ENCODE measurements at places on chromosomes 6 and 20.

- DNase-seq: no peak
Observed at GRCh38 chr20:44803383-44803941, 6.9 kb downstream of the RIMS4 start.

GRCh38 chr6:7579851-7580250 lies 10.1 kb upstream of the SNRNP48 start:
- no peak for DNase-seq

GRCh38 chr20:45890077-45890984 lies 677 bp downstream of the NEURL2 start:
- DNase-seq: peak; percentile 89

- no peak for DNase-seq
Observed at GRCh38 chr6:33863723-33864440, 60.1 kb upstream of the MLN start.

- no peak for DNase-seq
Observed at GRCh38 chr6:106470316-106470715, 109.8 kb downstream of the CRYBG1 start.

GRCh38 chr6:24253360-24253759 lies 104.5 kb downstream of the DCDC2 start:
- DNase-seq: no peak

GRCh38 chr20:60334911-60335310 lies 376.7 kb downstream of the CDH26 start:
- DNase-seq: no peak

DNA sequence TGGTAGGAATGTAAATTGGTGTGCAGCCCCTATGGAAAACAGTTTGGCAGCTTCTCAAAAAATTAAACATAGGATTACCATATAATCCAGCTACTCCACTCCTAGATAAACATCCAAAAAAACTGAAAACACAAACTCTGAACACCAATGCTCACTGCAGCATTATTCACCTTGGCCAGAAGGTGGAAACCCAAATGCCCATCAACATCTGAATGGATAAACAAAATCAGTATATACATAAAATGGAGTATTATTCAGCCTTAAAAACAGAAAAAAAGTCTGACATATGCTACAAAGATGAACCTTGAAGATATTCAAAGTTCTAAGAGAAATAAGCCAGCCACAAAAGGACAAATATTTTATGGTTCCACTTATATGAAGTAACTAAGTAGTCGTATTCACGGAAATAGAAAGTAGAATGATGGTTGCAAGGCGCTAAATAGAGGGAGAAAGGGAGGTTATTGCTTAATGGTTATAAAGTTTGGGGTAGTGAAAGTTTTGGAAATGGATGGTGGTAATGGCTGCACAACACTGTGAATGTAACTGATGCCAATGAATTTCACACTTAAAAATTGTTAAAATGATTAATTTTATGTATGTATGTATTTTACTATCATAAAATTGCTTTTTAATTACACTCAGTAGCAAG lies 4.0 kb downstream of the PHF10 start:
- DNase-seq: no peak

GRCh38 chr20:6502219-6502618 lies 265.3 kb upstream of the BMP2 start:
- DNase-seq: no peak

GRCh38 chr20:57791178-57791962 lies 81.6 kb upstream of the PMEPA1 start:
- DNase-seq: no peak

- DNase-seq: no peak
Observed at GRCh38 chr6:168949981-168950857, 303.4 kb downstream of the THBS2 start.

DNA sequence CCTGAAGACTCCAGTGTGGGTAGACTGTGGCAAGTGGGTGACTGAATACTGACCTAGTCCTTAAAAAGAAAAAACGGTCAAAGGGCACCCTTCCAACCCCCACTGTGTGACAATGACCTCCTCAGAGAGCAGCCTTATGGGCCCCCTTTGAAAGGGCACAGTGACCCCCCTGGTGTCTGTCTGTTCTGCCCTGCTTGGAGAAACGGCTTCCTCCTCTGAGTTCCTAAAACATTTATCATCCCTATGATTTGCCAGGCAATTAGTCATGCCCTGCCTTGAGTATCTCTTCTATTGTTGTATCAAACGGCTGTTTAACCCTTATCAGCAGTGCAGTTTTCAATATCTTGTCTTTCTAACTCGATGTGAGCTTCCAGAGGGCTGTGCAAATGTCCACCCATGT lies 21.0 kb upstream of the STX16 start:
- DNase-seq: no peak

- no peak for DNase-seq
Observed at GRCh38 chr6:164097551-164098398, 683.3 kb downstream of the QKI start.

- DNase-seq: no peak
Observed at GRCh38 chr6:46719099-46719498, 16.1 kb downstream of the PLA2G7 start.

DNA sequence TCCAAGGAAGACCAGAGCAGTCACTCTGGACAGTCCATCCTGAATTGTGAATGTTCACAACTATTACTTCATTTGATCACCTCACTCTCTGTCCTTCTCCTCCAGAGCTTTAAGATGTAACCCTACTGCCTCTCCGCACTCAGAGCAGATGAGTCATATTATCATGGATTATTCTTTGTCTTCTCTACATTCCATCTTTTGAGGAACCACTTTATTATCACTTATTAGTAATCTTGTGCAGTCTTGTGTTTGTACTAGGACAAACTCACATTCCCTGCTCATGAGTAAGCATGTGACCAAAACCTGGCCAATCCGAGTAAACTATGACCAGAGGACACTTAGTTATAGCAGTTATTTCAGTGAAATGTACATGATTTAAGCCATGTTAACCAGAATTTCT lies 401.5 kb upstream of the ADGRB3 start:
- no peak for DNase-seq

DNA sequence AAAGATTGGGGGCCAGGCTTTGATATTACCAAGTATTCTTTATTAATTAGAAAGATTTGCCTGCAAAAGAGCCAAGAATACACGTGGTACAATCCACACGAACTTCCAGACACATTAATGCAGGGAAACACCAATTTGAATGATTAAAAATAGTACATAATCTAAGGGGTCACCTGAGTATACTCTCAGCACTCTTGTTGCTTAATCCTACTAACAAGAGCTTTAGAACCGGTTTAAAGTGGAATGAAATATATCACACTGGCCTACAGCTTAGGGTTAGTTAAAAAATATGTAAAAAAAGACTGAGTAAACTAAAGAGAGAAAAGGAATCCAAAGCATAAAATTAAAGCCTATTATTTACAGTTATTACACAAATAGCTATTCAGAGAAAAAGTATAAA lies 49.0 kb downstream of the COL9A1 start:
- DNase-seq: no peak

DNA sequence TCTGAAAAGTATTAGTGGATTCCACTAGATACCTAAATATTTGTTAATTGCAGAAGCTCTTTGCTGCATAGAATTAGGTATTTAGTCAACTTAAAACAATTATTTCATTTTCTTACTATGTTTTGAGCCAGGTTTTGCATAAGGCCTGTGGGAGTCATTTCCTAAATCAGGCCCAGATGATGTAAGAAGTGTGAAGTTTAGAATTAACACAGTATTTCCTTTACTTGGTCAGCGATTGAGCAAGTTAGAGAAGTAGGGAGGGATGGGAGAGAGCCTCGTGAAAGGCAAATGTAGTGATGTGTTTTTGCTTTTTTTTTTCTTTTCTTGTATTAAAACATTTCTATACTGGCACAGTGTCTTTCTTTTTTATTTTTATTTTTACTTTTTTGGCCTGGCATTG lies 711.1 kb downstream of the HDGFL1 start:
- no peak for DNase-seq

DNA sequence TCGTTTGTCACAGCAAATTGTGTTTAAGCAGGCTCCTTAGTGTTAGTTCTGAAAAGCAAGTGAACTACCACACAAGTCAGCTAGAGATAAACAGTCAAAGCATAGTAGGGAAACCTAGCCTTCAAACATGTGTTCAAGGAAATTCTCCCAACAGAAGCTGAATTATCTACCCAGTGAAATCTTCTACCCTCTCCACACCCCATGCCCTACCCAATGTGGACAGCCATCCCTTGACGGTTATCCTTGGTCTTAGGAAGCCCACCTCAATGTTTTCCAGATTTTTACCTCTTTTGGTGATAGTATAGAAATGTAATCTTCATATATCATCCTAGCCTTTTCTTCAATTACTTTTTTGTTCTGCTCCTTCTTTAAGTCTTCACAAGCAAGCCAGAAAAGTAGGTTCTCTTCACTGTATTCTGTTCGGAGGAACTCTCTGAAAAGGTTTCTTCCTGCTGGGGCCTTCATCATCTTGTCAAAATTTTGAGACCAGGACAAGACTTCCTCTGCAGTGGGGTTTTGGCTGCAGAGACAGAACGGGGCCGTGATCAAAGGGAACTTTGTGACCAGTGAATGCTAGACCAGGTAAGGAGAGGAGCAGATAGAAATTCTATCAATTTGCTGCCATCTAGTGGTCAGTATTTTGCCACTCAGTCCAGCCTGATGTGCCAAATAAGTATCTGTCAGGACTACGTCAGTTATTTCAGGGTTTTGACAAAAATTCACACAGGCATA lies 21.6 kb upstream of the MTRF1L start:
- peak; percentile 78 for DNase-seq

DNA sequence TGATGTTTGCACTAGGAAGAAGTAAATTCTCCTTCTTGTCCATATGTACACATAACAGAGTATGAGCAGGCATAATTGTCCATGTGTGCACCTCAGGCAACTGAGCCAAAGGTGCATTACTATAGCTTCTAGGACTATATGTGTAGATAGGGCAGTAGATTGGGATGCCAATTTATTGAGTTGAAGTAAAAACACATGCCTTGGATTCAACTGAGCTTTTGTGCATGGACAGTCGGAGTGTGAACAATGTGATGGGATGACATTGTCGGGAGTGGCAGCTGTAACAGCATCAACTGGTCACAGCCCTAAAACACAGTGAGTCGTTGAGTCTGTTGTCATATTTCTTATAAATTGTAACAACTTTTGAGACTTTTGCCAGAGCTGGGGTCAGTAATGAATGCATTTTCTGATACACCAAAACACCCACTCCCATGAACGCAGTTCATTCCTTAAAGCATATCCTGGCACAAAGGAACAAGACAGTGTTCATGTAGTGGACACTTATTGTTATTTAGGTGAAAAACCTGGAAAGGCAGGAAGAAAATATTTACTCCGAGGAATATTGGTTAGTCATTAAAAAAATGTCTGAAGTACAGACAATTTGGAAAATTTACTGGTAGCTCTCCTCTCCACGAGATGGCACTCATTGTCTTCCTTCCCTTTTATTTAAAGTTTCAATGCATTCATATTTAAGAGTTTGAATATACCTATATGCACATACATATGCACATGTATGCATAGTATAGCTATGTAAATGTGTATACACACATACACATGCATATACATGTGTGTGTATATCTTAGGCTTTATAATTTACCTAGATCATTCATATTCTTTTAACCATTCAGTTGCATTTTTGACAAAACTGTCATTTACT lies 302.0 kb upstream of the STXBP5 start:
- peak; percentile 29 for DNase-seq

GRCh38 chr6:104413767-104414166 lies 446.0 kb downstream of the HACE1 start:
- no peak for DNase-seq

DNA sequence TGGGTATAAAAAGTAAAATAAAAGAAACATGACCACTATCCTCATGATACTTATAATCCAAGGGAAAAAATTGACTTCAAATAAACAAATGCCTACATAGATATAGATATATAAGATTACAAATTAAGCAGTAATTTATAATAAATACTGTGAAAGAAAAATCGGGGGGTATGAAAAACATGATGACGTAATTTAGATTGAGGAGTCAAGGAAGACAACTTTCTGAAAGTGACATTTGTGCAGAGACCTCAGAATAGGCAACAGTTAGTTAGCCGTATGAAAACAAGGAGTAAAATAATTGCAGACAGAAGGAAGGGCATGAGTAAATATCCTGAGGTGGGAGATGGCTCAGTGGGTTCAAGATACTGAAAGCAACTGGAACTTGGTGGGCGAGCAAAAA lies 28.2 kb upstream of the RAB23 start:
- DNase-seq: no peak

GRCh38 chr6:38113825-38114576 lies 294.5 kb downstream of the ZFAND3 start:
- no peak for DNase-seq

DNA sequence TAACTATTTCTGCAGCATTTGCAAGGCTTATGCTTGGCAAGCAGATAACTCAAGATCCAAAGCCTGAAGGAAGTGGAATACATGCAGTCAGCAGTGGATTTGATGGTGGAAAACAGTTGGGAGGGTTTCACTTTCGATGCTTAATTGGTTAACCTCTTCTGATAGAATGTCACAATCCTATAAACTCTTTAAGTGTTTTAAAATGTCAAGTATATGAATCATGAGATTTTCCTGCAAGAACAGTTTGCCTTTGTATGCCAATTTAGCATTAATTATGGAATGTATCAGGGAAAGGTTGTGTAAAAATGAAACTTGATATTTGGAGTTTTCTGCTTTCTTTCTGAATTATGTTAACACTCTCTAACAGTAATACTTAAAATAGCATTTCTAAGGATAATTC lies 36.6 kb downstream of the NKX2-4 start:
- DNase-seq: no peak

DNA sequence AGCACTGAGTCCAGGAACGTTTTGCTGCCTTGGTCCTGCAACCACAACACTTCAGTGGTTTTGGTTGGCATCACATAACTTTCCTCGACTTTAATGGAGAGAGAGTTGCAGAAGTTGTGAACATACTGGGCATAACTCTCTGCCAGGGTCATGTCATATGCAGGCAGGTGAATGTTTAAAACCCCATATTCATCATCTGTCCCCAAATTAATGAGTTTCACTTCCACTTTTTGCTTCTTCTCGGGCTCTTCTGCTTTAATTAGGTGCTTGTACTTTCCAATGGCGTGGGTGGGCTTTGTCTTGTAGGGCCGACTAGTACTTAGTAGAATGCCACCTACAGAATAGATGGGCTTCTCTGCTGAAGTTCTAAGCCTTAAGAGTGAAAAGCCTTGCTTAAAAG lies 45.2 kb upstream of the TFAP2A start:
- no peak for DNase-seq

GRCh38 chr6:131258816-131259476 lies 123.7 kb downstream of the AKAP7 start:
- DNase-seq: no peak

DNA sequence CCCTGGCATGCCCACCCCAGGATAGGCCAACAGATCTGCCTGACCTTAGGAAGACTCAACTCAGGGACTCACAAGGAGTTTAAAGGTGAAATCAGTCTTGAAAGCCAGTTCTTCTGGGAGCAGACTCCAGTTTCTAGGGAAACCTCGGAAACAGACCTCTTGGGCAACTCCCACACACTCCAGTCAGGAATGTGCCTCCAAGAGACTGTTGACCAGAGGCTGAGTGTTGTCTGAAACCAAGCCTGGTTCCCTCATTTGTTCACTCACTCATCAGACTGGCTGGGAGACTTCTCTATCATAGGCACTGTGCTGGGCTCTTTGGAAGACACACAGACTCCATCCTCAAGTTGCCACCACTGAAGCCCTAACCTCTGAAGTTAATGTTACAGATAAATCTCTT lies 1.8 kb downstream of the TREM1 start:
- DNase-seq: no peak
